ENCODE measurements at places on chromosomes 11 and 22.

- DNase-seq = no peak
These were observed 441.0 kb downstream of the NELL1 start for GRCh38 chr11:21110415-21110814.

DNA sequence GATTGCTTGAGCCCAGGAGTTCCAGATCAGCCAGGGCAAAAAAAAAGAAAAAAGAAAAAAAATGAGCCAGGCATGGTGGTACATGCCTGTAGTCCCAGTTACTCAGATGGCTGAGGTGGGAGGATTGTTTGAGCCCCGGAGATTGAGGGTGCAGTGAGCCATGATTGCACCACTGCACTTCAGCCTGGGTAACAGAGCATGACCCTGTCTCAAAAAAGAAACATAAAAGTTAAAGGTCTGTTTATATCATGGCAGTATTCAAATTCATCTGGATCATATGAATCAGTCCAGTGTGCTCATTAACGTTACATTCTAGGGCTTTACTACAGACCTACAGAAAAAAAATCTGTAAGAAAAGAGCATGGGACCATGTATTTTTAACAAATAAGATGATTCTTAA is 13.9 kb downstream of the HSD17B12 start:
- no peak for DNase-seq

DNA sequence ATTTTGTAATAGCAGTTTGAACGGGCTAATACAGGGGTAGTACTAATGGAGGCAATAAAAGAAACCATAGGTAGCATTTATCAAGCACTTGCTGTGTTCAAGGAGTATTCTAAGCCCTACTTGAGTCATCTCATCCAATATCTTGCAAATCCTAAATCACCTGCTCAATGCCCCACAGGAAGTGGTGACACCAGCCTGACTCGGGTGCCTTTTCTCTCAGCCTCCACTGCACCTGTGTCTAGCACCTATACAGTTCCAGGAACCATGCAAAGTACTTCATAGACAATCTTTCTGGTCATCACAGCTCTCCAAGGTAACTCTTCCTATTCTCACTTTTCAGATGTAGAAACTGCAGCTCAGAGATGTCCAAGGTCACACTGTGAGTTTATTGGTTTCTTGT is 98.0 kb downstream of the PRR5L start:
- DNase-seq = no peak

DNA sequence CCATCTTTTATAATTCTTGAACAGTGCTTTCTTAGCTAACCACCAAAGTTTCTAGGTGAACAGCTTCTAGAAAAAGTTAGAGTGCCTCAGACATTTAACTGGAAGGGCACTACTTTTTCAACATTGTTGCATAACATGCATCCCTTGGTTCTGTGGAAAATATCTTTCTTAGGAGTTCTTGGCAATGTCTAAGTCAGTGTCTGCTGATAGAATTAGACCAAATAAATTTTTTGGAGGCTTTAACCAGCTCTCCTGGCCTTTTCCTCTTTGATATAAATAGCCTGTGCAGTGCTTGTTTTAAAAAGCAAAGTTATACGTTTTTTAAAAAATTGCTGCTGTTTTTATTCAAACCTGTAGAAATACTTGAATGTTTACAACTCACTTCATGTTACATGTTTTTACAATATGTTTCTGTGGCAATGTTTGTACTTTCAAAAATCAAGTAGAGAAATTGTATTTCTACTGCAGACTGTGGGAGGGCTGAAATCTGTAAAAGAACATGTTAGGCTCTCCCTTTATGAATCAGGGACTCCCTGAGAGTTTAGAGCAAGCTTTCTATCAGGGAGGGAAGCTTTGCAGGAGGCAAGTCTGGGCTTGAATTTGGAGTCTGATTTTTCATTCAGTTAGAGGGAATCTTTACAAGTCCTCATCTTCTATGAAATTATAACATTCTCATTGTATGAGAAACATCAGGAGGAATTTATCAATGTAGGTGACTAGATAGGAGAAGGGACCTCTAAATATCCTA is 16.3 kb upstream of the PANX1 start:
- DNase-seq = no peak

All from HFF-Myc (cell line).